NCI-H524 treated with DMSO at 0.1 percent for 48 hours (cell line): ENCODE measurements at places on chromosomes 6 and 20.

- DNase-seq = no peak
Measured at GRCh38 chr6:88013554-88013953, 34.1 kb upstream of the SPACA1 start.

DNA sequence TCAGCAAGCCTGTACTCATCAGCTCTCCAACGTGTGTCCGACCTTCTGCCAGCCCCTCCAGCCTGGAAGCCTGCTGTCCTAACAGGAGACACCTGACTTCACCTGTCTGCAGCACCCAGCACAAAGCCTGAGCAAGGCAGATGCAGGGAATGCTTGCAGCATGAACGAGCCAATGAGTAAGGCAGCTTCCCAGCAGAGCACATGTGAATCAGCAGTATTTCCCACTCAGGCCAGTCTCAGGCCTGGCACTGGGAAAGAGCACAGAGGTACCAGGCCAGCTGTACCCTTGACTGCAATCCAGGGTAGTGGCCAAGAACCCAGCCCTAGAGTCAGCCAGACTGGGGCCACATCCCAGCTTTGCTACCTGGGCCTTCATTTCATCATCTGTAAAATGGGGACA, 120.8 kb downstream of the MAFB start:
- no peak for DNase-seq

DNA sequence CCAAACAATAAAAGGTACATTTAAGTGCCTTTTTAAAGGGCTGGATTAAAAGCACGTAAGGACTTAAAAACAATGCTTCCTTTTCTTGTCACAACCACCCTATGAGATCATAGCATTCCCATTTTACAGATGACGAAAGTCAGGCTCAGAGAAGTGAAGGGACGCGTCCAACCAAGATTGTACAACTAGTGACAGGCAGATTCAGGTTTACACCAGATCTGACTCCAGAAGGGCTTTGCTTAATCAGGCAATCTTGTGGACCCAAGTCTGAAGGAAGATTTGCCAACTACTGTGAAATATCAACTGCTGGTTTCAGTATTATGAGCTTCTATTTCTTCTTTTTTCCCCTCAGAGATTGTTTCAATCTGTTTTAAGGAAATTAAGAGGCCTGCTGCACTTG, 877 bp downstream of the ENPP4 start:
- DNase-seq = no peak

GRCh38 chr6:35439308-35439707, 12.8 kb upstream of the FANCE start:
- DNase-seq = no peak

- DNase-seq = no peak
Measured at GRCh38 chr20:50449738-50450492, 60.3 kb upstream of the PTPN1 start.

- DNase-seq = no peak
Measured at GRCh38 chr20:48282591-48283228, 497.4 kb upstream of the SULF2 start.
